ENCODE measurements at places on chromosomes 16 and 17.

GRCh38 chr17:80899402-80900268 lies 92.0 kb upstream of the CHMP6 start:
- no peak for DNase-seq

DNA sequence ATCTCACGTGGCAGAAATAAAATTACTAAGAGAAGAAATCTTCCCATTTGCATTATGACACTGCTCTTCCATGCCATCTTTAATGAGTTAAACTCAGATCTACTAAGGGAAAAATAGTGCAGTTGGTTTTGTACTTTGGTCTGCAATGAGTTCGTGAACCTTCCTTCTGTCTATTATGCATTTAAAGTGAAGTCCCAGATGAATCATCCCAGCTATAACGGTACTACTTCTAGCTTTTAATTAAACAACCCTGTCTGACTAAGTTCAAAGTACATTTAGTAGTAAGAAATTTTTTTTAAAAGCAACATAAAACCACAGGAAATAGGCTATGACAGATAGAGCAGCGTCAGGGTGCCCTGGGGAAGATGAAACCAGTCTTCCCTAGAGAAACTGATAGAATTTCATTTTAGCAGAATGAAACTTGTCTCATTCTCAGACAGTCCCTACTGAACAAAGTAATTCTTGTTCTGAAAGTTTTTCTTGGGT lies 1.8 kb downstream of the TMIGD1 start:
- no peak for DNase-seq

GRCh38 chr17:40466298-40466971 lies 23.2 kb downstream of the IGFBP4 start:
- no peak for DNase-seq

GRCh38 chr16:339680-340079 lies 12.8 kb downstream of the AXIN1 start:
- DNase-seq: no peak

DNA sequence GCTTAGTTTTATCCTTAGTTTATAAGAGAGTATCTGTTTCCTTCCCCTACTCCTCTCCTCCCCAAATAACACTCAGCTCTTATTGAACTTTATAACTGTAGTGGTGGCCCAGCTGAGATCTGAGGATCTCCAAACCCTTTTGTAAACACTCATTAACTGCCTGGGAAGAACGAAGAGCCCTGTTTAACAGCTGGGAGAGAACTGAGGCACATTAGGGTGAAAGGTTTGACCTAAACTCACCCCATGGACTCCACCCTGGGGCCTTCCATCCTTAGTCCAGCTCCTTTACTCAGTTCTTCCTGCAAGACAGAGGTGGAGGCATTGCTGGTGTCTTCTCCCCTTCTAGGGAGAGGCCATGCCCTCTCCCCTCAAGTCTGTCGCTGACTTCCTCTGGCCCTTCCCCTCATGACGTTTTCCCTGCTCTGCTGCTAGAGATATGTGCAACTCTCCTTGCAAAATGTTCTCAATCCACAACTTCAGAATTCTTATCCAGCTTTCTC lies 1.2 kb upstream of the RARA start:
- DNase-seq: no peak

DNA sequence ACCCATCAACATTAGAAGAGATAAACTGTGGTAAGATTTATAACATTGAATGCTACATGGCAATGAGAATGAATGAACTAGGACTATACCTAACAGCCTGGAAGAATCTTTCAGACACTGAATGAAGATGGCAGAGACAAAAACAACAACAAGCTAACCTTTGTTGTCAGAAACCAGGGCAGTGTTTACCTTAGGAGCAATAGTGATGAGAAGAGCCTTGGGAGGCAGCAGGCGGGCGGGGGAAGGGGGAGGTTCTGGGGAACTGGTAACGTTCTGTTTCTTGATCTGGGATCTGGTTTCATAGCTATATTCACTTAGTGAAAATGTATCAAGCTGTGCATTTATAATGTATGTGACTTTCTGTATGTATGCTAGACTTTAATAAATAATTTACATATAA lies 139.0 kb upstream of the TNRC6C start:
- no peak for DNase-seq

- no peak for DNase-seq
These were observed 219.3 kb upstream of the GSE1 start for GRCh38 chr16:85393674-85394451.

DNA sequence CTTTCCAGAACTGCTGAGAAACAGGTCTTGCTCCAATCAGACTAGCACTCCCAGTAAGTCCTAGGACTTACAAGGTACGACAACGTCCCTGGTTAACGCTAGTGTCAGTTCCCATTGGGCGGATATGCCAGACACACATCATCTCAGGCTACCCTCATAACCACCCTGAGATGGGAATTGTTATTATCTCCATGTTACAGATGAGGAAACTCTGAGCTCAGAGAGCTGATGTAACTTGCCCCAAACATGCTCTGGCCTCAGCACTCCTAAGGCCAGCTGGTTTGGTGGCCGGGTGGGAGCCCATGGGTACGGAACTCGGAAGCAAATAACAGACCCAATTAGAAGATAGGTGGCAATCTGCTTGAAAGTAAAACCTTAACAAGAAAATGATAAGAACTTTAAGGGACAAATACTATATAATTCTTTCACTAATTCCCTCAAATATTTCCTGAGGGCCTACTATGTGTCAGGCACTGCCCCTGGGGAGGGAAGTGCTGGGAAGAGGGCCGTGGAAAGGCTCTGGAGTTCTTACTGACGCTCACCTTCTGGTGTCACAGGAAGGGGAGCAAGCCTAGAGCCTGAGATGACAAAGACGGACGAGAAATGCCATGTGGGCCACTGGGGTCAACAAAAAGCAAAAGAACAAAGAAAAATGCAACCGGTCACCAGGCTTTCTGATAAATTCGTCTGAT lies 6.9 kb downstream of the CREBBP start:
- DNase-seq: no peak

GRCh38 chr16:68605746-68606145 lies 39.4 kb upstream of the CDH3 start:
- no peak for DNase-seq

GRCh38 chr17:35051579-35052240 lies 11.8 kb downstream of the RFFL start:
- DNase-seq: no peak
